ENCODE measurements at places on chromosomes 7 and 10.

DNA sequence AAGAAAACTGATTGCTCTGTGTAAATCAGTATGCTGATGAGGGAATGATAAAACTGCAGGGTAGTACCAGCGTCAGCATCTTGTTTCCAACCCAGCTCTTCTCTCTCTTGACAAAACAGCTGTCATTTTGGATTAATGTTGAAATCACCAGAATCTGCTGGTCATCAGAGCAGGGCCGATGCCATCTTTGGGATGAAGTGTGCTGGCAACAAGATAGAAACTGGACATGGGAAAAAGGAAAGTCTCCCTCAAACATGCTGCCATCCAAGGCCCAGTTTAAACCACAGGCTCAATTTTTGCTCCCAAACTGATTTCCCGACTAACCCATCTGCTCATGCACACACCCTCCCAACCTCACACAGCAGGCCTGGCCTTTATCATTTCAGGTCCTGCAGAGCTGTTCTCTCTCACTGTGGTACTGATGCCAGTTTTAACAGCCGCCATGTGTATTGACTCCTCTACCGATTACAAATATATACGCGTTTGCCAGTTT, 285.2 kb downstream of the AUTS2 start:
- no peak for DNase-seq

GRCh38 chr10:78284381-78284780, 250.7 kb downstream of the RPS24 start:
- no peak for DNase-seq

DNA sequence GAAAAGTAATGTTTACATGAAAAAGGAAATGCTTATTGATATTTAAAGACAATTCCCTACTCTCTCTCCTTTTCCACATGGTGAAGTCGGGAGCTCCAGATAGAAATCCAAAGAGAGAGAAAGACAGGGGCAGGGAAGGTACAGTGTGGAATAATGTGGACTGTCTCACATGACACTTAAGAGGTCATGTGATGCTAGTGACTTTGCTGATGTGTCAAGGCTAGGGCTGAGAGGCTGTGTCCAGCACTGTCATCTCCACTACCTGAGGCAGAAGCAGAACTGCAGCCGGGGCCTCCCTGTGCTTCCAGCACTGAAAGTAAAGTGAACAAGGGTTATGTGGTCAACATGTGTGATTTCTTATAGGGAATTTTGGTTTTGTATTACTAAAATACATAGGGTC, 26.0 kb downstream of the NRG3 start:
- no peak for DNase-seq

DNA sequence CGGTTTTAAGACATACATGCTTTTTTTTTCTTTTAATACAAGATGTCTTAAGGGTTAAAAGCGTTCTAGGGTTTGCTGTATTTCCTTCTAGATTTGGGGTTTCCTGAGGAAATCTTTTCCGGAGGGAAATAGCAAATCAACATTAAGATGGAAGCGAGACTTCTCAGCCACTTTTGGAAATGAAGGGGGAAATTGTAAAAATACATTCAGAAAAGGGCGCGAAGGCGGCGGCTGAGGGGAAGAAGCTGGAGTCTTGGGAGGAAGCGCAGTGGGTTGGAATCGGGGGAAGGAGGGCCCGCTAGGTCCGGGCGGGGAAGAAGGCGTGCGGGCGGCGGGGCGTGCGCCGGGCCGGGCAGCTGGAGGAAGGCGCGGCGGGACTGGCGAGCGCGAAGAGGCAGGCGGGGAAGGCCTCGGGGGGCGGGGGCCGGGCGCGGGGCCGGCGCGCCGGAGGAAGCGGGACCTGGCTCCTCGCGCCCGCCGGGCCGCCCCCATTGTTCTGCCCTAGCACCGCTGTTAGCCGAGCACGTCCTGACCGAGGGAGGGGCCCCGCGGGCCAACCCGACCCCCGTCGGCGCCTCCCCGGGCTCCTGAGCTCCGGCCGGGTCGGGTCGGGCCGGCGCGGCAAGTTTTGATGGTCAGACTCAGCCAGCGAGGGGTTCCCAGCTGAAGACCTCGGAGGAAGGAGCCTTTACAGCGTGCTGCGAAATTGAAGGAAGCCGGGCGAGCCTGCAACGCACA, 1.5 kb upstream of the SKIDA1 start:
- DNase-seq: peak; percentile 57

DNA sequence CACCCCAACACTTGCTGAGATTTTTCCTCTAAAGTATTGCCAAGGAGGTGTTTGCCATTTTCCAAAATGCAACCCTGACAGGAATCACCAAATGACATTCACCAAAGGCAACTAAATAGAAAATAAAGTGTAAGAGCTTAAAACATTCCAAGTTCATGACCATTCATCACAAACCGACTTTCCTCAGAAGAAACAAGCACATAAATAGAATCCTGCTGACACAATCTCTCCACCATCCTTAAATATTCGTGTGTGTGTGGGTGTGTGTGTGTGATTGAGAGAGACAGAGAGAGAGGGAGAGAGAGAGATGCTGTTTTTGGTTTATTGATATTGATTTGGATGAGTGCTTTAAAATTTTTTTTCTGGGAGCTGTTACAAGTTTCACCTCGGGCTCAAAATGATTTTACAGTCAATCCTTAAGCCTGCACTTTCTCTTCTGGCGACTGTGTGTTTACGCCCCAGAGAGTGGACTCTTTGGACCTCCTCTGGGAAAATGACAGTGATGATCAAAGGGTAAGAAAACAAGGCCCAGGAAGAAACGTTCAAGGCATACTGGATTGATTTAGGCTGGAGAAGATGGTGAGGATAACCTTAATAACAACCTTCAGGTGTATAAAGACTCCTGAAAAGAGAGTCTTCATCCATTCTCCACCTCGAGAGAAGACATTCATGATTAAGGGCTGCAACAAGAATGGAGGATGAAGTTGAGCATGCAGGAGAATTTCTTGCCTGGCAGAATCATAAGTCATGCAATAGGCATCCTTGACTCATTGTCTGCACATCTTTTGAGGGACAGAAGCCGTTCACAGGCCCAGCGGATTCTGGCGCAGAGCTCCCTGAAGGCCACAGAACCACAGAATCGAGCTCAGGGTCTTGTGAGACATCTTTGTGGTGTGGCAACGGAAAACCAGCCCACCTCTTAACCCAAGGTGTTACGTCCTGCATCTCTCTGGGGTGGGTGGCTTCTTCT, 104.4 kb upstream of the FGFR2 start:
- no peak for DNase-seq

DNA sequence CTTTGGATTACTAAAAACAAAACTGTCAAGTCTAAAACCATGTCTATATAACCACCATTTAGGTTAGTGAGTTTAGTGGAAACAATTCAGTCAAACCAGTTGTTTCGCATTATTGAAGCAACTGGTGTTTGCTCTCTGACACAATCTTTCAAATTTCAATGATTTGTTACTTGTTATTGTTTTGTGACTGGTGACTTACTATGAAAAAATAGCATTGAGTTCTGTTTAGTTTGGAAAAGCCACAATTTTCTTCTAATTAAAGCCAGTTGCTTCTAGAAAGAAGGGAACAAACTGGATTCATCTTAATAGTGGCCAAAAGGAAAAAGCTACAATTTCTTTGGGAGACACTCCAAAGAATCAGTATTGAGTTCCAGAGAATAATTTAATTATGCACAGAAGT, 30.4 kb downstream of the LAMB4 start:
- no peak for DNase-seq

GRCh38 chr10:84460520-84460919, 132.1 kb downstream of the CCSER2 start:
- no peak for DNase-seq

GRCh38 chr7:25795824-25796235, 356.2 kb upstream of the NFE2L3 start:
- DNase-seq: no peak

- DNase-seq: no peak
Measured at GRCh38 chr7:151243045-151243349, 5.5 kb downstream of the SMARCD3 start.

DNA sequence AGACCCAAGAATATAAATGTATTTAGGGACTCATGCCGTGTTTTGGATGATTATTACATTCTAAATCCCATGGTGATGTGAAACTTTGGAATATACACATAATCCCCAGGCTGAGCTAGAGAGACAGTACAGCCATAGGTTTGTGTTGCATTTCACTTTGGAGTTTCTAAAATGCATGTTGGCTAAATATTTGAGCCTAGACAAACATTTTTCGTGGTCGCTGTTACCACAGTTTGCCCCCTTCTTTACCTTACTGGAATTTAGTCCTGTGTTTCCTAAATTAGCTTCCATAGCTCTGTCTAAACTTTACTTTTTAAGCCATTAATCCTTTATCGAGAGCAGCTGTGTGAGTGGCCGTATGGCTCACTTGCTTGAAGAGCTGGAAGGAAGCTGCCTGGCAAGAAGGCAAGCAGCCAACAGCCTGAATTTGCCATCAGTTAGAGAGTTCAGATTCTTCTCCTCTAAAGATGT, 192.0 kb downstream of the BICC1 start:
- DNase-seq: no peak

GRCh38 chr10:112887968-112888367, 62.1 kb upstream of the TCF7L2 start:
- DNase-seq: no peak

DNA sequence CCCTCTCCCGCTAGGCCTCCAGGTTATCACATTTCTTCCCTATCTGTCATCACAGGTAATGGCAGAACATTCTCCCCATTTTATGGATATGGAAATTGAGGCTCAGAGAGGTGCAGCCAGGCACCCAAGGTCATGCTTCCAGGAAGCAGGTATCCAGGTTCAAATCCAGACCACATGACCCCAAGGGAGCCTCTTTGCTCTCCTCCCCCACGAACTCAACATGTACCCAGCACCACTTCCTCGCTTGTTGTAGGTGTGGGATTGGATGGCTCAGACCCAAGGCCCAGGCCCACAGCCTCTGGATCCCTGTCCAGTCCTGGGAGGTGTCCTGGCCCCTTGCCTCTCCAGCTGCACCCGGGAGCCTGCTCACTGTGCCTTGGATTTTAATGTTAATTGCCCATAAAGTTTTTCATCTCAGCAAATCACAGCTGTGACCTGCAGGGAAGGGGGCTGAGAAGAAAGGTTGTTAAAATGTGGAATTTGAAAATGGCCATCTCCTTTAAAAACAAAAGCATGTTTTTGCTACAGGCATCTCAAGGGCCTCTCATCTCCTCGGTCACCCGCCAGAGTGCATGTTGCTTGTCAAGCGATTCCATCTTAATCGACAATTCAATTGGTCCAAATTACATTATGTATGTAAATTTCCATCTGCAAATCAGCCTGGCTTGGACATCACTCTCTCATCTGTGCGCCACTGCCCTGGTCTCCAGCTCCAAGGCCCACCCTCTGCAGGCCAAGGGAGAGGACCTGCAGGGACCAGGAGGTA, 205.4 kb upstream of the ZMIZ1 start:
- no peak for DNase-seq

DNA sequence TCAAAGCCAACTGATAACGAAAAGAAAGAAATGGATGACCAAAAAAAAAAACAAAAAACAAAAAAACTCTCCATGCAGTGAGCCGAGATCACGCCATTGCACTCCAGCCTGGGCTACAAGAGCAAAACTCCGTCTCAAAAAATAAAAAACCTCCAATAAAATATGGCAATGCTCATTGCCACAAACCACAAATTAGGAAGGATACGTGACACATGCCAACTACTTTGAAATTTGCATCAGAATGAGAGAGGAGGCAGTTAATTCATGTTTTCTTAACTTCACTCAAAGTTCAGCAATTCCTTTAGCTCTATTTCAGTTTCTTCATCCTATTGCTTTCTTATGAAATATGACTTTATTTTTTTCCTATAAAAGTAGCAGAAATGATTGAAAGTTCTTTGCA, 398.1 kb upstream of the C7orf33 start:
- DNase-seq: no peak

DNA sequence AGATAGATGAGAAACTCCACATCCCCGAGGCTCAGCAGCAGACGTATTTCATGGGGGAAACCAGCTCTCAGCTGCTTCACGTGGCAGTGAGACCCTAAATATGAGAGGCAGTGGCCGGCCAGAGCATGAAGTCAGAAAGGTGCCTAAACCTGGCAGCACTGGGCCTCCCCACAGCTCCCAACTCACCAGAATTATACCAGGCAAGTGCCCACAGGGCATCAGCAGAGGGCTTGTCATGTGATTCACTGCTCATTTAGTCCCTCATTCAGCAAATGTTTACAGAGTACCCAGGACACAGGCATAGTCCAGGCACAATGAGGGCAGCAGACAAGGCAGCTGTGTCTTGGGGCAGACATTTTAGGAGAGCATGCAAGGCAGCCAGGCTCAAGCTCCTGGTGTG, 212.6 kb downstream of the PTPRN2 start:
- DNase-seq: no peak

DNA sequence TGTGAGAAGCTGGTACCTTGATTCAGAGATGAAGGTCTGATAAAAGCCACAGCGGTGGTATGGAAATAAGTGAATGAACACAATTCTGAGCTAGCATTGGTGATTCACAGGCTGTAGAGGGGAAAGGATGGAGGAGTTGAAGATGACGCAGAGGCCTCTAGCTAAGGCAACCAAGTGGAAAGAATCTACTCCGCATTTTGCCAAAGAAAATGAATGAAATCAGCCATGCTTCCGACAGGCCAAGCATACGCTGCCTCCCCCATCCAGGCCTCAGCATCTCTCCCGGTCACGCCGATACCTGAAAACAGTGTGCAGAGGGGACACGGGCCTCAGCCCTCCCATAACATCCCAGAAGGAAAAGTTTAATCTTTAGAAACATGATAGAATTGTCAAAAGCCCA, 124.3 kb upstream of the UNC5B start:
- no peak for DNase-seq

DNA sequence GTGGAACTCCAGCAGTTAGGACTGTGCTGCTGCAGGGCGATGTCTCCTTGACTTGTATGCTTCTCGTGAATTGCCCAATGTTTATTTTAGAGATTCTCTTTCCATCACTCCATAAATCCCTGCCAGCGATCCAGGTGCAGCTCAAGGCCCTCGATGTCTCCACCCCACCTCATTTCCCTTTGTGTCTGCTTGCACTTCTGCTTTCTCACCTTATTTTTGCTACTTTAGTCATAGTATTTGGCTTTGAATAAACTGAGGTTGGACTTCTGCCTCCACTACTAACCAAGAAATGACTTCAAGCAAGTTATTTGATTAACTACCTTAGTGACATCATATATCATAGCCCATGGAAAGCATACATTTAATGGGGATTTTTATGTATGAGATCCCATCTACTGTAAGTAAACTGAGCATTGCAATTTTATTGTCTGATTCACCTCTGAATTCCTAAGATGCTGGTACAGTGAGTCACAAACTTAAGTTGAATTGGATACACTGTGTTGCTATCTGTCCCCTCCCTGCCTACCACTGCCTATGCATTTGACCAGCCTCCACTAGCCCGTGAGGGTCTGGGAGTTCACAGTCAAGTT, 255.8 kb downstream of the ABCA13 start:
- no peak for DNase-seq

DNA sequence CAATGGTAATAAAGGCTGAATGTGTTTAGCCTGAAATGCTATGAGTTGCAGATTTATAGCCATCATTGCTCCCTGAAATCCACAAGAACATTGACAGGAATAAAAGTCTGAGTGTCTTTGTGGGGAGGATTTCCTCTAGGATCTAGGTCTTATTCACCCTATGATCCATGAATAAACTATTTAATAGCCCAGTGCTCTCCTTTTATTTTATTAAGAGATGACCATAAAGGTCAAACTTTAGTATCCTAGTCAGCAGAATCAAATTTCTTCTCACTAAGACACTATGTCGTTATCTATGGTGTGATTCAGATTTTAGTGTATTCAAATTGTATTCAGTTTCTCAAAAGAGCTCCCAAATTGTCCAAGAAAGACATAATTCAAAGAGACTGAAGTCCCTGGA, 67.8 kb upstream of the AKR1E2 start:
- no peak for DNase-seq
